Stimulated activated naive B cell treated with anti-CD40 and anti-IgM and Interleukin-4, amounts not matched to agents 10 μg/mL and 1 μg/mL and 100 μg/mL, for 72 hours (primary cell): ENCODE measurements at places on chromosomes 2 and 18.

GRCh38 chr2:96486696-96487095, 18.5 kb downstream of the NEURL3 start:
- DNase-seq, result no peak

GRCh38 chr2:66805016-66805865, 370.3 kb downstream of the MEIS1 start:
- no peak for DNase-seq

GRCh38 chr18:63177919-63178821, 141.4 kb downstream of the BCL2 start:
- DNase-seq, result no peak

GRCh38 chr2:200050921-200051610, 95.7 kb downstream of the MAIP1 start:
- no peak for DNase-seq

GRCh38 chr2:73080321-73081131, 9.0 kb upstream of the SFXN5 start:
- DNase-seq, result no peak

GRCh38 chr2:103656558-103656957, 894.7 kb downstream of the TMEM182 start:
- DNase-seq, result no peak

DNA sequence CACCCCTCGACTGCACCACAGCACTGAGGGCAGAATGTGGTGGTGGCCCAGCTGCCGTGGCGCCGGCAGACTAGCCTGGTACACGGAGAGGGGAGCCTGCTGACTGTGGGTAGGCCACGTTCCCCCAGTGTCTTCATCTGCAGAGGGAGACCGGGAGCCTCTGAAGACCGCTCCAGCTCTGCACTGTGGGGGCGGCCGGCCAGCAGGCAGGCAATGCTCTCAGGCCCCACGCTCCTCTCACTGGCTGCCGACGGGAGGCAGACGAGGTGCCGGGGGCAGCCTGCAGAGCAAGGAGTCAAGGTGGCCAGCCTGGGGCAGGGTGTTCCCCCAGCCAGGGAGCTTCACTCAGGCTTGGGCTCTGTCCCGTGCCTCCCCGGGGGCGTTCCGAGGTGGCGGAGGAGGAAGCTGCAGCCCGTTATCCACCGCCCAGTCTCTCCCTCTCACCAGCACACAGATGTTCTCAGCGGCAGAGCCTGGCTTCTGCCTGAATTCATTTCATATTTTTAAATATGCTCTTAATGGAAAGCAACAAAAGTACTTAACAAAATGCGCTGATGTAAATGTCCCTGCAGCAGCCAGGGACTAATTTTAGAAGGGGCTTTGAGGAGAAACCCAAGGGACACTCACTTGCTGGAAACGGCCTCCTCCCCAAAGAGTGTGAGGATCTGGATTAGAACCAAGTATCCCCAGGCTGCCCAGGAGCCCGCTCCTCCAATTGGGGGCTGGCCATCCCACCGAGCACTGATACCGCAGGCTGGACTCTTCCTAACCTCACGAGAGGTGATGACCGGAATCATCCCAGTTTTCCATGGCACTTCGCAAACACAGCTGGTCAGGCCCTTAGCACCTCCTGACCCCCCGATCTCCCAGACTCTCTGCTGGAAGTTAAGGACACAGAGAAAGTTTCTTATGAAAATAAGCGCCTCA, 87.8 kb downstream of the HDAC4 start:
- no peak for DNase-seq

DNA sequence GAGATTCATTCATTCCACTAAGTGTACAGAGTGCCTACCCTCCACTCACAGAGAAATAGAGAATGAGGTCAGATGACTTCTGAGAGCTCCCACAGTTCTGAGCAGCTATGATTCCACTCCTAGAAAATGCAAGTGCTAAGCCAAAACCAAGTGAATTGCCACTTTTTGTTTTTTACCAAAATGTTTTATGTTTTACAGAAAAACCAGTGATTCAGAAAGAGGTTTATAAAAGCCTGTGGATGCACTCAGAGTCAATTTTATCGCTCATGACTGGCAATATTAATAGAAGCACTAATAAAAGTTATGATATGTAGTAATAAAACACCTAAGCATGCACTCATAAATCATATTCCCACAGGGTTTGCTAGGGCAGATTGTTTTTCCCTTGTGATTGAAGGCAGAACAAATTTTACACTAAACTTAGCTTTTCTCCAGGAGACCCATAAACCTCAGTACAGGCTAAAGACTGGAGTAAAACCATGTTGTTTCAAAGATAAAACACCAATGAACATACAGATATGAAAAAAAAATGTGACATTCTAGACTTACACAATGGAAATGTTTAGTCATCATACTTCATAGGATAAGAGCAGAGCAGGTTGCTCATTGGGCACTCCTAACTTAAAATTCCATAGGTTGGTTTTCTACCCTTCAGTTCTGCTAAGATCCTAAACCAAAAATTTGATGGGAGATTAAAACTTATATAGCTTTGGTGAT, 67.5 kb downstream of the PDK1 start:
- DNase-seq, result no peak

DNA sequence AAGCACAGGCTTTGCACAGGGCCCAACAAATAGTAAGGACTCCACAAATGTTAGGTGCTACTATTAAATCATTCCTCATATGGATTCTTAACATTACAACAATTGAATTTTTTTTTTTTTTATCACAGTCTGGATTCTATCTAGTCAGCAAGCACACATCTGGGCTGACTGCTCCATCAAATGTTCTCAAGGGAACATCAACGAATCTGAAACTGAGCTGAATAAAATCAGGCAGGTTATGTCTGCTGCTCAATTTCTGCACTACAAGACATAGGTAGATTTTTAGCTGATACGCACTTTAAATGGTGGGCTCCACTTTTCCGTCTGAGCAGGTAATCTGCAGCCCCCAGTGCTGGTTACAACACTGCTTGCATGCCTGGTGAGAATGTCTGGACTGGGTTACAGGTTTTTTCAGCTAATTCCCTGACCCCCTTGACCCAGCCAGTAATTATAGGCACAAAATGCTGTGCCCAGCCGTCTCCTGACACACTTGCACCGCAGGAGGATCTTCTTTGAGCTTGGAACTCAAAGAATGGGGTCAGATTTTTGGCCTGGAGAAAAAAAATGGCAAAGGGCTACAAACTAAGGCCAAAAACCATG, 44.6 kb downstream of the ADD2 start:
- no peak for DNase-seq

GRCh38 chr2:25071966-25072365, 30.1 kb downstream of the EFR3B start:
- DNase-seq, result no peak

GRCh38 chr2:62038975-62039771, 133.7 kb downstream of the COMMD1 start:
- peak; percentile 65 for DNase-seq

- DNase-seq, result no peak
Measured at GRCh38 chr2:204115137-204116056, 178.8 kb downstream of the ICOS start.

DNA sequence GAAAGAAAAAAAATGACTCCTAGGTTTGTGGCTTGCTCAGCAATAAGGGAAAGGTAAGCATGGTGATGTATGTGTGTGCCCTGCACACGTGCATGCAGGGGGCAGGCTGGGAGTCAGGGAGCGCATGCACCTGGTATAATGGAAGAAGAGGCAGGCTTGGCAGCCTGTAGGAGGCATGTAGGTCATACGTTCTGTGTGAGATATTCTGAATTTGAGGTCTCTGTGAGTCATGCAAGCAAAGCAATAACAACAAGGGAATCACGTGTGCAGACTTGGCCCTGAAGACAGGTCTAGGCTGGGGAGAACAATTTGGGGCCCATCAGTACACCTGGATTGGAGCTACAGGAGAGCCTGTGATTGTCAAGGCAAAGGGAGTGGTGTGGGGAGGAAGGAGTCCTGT, 94.5 kb upstream of the TTC39C start:
- DNase-seq, result no peak

GRCh38 chr18:7021994-7022840, 95.4 kb downstream of the LAMA1 start:
- no peak for DNase-seq

GRCh38 chr2:162013514-162014475, 60.2 kb downstream of the DPP4 start:
- no peak for DNase-seq

- DNase-seq, result no peak
Measured at GRCh38 chr2:33020883-33021282, 74.1 kb downstream of the LTBP1 start.

GRCh38 chr2:196131384-196131937, 39.9 kb downstream of the STK17B start:
- no peak for DNase-seq

- no peak for DNase-seq
Measured at GRCh38 chr2:144015036-144015435, 504.9 kb downstream of the ZEB2 start.

- no peak for DNase-seq
Measured at GRCh38 chr2:186919296-186919695, 70.3 kb upstream of the ZSWIM2 start.

DNA sequence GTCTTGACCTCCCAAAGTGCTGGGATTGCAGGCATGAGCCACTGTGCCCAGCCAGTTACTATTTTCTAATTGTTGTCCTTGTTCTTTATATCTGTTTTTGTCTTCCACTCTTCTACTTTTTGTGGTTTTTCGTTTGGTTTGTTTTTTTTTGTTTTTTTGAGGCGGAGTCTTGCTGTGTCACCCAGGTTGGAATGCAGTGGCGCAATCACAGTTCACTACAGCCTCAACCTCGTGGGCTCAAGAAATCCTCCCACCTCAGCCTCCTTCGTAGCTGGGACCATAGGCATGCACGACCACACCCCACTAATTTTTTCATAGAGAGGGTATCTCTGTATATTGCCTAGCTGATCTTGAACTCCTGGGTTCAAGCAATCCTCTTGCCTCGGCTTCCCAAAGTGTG, 100.7 kb downstream of the EHBP1 start:
- DNase-seq, result no peak

DNA sequence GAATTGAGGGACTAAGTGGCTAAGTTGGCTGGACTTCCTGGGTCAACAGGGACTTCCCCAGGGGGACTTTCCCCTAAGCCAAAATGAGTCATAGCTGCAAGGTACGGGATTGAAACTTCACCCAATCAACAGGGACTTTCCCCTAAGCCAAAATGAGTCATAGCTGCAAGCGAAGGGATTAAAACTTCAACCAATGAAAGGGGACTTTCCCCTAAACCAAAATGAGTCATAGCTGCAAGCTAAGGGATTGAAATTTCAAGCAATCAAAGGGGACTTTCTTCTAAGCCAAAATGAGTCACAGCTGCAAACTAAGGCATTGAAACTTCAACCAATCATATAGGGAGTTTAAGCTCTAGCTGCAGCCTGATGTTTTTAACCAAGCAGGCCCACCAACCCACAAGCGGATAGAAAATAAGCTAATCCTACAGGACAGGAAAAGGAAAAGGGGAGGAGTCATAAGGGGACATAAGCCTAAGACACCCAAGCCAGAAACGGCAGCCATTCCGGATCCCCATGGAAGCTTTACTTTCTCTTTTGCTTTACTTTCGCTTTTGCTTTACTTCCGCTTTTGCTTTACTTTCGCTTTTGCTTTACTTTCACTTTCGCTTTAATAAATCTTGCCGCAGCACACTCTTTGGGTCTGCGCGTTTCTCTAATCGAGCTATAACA, 1375.4 kb upstream of the CELF4 start:
- DNase-seq, result peak; percentile 82

GRCh38 chr2:185255566-185255965, 483.0 kb upstream of the FSIP2 start:
- DNase-seq, result no peak

GRCh38 chr2:234444893-234445292, 52.0 kb downstream of the ARL4C start:
- DNase-seq, result peak; percentile 79

- no peak for DNase-seq
Measured at GRCh38 chr2:157304811-157305722, 20.6 kb downstream of the ERMN start.

DNA sequence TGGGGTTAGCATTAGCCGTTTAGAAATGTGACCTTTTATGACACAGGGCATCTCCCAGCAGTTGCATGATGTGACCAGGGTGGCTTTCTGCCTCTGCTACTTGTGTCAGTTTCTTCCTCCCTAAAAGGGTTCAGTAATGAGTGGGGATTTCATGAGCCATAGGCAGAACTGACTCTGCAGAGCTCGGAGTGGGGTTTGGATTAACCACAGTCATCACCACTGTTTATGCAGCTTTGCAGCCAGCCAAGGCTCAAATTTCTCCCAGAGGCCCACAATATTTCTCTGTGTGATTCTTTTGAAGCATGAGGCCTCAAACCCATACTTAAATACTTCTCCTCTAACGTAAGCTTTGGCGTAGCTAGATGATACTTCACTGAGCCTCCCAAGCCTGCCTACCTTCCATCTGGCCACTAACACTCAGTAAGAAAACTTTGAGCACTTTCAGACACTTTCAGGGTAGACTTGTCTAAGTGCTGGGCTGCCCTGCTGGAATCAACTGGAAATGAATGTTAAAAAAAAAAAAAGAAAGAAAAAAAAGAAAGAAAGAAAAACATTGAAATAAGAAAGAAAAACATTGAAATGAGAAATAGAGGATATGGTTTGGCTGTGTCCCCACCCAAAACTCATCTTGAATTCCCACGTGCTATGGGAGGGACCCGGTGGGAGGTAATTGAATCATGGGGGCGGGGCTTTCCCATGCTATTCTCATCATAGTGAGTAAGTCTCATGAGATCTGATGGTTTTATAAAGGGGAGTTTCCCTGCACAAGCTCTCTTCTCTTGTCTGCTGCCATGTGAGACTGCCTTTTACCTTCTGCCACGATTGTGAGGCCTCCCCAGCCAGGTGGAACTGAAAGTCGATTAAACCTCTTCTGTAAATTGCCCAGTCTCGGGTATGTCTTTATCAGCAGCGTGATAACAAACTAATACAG, 11.5 kb upstream of the LAPTM4A start:
- DNase-seq, result no peak

GRCh38 chr2:217449444-217449843, 553.4 kb downstream of the TNS1 start:
- no peak for DNase-seq

DNA sequence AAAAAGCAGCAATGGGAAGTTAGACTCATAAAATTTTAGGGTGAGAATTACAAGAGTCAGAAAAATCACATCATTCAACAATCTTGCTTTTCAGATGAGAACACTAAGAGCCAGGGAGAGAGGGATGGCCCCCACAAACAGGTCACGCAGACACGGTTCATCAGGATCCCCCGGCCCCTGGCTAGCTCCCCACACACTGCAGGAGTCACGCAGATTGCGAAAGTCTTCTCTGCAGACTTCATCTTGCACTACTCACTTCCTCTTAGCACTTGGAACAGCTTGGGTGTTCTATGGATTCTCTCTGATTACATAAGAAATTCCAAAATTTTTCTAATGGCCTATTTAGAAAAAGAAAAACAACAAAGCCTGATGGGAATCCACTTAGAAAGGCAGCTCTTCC, 21.6 kb upstream of the SULT1C2 start:
- DNase-seq, result no peak
